Frontal cortex (tissue), 4 donors: ENCODE measurements at places on chromosomes 16 and 17.
A peak's percentile ranks its signal among the peaks of the same experiment; 100 is the strongest.

- peak; percentile 43 for DNase-seq
These were observed 230.5 kb upstream of the ASIC2 start for GRCh38 chr17:33523577-33523981.

GRCh38 chr17:33277436-33278100 is 15.5 kb downstream of the ASIC2 start:
- no peak for DNase-seq

DNA sequence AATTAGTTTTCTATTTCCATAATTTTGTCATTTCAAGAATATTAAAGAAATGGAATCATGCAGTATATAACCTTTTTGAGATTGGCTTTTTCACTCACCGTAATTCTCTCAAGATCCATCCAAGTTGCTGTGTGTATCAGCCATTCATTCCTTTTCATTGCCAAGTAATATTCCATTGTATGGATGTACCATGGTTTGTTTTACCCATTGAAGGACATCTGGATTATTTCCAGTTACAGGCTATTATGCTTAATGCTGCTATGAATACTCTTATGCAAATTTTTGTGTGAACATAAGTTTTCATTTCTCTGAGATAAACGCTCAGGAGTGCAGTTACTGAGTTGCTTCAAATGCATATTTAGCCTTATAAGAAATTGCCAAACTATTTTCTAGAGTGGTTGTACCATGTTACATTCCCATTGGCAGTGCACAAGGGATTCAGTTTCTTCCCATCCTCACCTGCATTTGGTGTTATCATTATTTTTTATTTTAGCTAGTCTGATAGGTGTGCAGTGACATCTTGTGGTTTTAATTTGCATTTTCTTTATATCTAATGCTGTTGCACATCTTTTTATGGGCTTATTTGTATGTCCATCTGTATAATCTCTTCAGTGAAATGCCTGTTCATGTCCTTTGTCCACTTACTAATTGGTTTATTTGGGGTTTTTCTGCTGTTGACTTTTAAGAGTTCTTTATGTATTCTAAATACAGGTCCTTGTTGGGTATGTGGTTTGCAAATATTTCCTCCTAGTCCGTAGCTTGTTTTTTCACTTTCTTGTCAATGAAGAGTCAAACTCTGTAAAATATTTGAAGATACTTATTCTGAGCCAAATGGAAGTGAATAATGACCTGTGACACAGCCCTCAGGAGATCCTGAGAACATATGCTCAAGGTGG is 32.7 kb downstream of the BMERB1 start:
- DNase-seq: no peak

DNA sequence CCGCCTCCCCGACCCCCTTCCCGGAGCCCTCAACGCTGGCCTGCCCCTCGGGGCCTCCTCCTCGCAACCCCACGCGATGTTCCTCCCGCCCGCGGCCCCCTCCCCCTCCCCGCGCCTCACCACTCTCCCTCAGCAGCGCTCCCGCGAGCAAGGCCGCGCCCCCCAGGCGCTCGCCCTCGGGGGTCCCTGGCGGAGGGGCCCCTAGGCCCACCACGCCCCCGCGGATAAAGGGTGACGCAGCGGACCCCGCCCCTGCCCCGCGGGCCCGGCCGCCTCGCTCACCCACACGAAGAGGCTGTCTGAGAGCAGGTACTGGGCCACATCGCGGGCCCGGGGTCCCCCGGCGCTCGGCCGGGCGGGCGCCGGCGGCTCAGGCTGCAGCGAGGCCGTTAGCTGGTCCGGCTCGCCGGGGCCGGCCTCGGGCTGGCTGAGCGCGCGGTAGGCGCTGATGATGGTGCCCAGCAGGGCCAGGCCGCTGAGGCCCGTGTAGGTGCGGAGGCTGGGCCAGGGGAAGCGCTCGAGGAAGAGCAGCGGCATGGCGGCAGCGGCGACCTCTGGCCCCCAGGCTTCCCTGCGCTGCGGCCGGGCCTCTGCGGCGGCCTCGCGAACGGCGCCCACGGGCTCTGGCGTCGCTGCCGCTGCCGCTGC is 430 bp downstream of the AMFR start:
- peak; percentile 43 for DNase-seq

- DNase-seq: no peak
These were observed 198.8 kb upstream of the CDH5 start for GRCh38 chr16:66167564-66168291.

DNA sequence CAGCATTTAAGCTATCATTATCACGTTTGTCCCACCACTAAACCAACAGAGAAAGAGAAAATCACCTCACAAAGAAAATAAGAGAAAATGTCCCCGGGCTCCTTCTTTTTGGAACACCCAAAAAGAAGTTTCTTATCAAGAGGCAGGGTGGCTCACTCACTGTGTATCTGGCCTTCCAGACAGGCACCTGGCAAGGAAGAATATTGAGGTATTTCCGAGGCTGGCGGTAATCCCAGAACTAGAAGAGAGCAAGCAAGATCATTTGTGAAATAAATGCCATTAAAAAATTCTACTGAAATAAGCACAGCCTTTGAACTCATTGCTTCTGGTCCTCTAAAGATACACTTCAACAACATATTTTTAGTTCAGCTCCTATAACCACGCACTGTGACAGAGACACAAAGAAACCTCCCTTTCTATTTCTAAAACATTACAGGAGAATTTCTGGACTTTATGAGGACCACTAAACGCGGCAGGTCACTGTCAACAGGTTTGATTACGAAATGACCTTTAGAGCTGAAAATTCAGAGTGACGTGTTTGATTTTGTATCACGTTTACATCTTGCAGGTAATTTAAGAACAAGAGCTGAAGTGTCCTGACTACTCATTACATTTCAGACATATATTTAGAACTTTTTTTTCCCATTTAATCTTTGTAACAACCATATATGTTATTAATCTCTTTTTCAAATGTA is 61.0 kb downstream of the WDR59 start:
- no peak for DNase-seq

DNA sequence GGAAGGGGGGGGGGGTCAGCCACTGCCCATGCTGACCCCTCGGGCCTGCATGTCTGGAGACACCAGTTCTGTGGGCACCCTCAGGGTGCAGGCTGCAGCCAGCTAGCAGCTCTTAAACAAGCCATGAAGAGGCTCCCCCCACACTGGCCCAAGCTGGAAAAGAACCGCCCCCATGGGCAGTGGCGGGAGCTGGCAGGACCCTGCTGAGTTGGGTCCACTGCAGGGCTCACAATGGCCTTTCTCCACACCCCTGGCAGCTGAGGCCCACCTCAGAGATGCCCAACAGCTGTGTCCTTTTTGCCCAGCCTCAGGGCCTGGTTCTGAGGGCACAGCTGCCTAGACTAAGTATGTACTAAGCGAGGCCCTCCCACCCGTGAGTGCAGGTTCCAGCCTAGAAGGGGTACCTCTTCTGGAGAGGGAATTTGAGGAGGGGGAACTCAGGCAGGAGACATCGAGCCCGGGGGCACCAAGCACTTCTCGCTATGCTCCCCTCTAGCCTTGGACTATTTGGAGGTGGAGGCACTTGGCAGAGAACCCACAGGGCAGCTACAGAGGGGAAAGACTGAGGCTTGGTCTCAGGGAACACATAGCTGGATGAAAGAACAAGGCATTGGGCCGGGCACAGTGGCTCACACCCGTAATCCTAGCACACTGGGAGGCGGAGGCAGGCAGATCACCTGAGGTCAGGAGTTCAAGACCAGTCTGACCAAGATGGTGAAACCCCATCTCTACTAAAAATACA is 3.2 kb downstream of the THRA start:
- no peak for DNase-seq

GRCh38 chr17:49547566-49547965 is 28.1 kb upstream of the NXPH3 start:
- DNase-seq: no peak

DNA sequence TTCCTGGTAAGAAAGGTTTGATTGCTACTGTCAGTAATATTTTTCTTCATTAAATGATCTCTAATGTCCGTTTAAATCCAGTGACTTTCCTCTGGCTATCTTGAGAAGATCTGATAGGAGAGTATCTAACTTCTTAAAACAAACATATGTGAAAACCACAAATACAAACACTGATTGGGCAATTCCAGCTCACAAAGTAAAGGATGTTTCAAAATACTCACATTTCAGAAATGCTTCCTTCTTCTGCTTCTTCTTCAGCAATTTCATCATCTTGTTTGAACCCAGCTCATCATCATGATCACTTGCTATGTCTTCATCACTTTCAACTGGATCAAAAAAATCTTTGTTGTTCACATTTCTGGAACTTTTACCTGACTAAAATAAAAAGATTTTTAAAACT is 64.3 kb upstream of the RBL2 start:
- DNase-seq: no peak

- DNase-seq: no peak
These were observed 212.8 kb upstream of the ELAC2 start for GRCh38 chr17:13230350-13231264.

GRCh38 chr17:27848931-27849330 is 44.2 kb downstream of the LYRM9 start:
- DNase-seq: no peak

DNA sequence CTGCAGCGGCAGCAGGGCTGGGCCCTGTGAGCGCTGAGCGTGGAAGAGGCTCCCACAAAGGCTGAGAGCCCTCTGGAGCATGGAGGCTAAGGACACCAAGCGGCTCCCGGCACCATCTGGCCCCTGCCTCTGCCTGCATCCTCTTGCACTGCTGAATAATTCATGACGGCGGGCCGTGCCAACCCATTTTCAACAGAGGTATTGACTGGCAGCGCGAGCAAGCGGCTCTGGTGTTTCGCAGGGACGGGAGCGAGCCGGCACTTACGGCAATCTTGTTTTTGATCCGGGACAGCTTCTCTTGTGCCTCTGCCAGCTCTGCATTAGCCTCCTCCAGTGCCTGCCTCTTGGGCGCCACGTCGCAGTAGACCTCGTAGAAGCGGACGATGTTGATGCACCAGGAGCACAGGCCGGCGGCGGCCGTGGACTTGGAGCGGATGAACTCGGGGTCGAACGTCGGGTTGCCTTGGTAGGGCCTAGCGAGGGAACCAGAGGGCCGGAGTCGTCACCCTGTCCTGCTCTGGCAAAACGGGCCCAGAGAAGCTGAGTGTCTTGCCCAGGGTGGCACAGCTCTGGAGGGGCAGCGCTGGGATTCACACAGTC is 80.4 kb downstream of the PGS1 start:
- DNase-seq: peak; percentile 79

DNA sequence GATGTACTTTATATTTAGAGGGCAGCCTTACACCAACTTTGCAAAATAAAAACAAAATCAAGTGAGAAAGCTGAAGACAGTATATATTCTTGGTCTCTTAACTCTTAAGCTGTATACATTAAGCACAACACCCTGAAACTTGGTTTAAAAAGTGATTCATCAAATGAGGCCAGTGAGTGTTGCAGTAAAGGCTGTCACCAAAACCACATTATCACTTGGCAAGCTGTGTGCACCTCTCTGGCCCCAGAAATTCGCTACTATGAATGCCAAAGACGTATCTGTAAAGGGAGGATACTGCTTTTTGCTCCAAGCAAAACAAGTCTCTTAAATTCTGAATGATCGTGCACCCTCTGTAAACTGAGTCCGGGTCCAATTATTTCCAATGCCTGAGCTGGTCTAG is 163.9 kb downstream of the ZFHX3 start:
- DNase-seq: no peak

DNA sequence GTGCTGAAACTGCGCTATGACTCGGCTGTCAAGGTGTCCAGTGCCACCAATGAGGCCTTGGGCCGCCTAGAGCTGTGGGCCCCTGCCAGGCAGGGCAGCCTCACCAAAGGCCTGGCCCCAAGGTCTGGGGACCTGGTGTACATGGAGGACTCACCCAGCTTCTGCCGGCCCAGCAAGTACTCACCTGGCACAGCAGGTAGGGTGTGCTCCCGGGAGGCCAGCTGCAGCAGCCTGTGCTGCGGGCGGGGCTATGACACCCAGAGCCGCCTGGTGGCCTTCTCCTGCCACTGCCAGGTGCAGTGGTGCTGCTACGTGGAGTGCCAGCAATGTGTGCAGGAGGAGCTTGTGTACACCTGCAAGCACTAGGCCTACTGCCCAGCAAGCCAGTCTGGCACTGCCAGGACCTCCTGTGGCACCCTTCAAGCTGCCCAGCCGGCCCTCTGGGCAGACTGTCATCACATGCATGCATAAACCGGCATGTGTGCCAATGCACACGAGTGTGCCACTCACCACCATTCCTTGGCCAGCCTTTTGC is 25.0 kb downstream of the WNT9B start:
- no peak for DNase-seq

- DNase-seq: no peak
These were observed 582.7 kb upstream of the PSMD7 start for GRCh38 chr16:73713778-73714495.

DNA sequence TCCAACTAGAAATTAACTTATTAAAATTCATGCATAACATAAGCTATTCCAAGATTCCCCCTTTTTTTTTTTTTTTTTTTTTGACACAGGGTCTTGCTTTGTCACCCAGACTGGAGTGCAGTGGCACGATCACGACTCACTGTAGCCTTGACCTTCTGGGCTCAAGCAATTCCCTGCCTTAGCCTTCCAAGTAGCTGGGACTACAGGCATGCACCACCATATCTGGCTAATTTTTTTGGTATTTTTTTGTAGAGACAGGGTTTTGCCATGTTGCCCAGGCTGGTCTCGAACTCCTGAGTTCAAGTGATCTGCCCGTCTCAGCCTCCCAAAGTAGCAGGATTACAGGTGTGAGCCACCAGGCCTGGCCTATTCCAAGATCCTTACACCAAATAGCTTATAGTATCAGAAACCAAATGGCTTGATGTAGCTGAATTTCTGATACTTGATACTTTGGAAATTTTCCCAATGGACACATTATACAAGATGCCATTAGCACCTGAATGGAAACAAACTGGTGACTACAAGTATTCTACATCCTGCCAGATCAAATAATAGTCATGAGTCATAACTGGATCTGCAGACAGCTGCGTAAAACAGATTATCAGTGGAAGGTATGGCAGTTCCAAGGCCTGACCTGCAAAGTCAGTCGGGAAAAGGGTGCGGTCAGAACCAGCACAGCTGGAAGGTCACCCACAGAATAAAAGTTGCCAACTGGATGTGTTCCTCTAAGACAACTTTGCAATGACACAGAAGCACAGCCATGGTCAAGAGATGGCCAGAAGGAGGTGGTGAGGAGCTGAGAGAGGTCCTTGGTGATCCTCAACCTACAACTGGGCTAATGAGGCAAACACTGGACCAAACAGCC is 14.5 kb downstream of the TUBG1 start:
- DNase-seq: no peak

- DNase-seq: no peak
These were observed 89.0 kb downstream of the SYCE1L start for GRCh38 chr16:77288222-77288621.

GRCh38 chr17:76961869-76962268 is 93.7 kb downstream of the MGAT5B start:
- no peak for DNase-seq

DNA sequence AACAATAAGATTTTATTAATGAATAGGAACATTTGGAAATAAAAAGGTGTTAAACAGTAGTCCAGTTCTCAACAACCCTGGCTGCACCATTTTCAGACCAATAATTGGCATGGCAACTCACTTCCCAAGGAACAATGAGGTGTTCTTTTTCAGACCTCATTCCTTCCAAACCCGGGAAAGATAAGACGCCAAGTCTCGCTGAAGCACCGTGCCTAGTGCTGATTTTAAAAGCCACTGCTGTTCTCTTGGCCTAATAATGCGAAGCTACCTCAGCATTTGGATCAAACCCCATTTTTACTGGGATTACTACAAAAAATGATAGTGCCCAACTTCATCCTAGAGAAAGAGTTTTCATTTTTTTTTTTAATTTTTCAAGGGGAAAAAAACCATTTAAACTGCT is 75.2 kb upstream of the NOL11 start:
- no peak for DNase-seq
